WTC11 (cell line): ENCODE measurements at places on chromosomes 12 and 14.

DNA sequence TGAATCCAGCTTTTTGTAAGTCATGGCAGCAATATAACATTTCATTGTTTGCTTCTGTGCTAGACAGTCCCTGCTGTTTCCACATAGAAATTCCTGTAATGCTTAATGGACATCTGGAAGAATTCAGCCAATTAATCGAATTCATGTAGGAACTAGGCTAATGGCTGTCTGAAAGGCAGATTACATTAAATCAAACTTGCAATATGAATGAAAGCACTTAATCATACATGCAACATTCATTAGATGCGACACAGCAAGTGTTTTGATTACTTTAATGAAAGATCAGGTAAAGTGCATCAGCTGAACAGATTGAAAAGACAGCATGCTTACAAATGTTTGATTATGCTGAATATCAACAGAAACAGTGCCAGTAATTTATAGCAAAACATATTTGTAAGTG is 24.1 kb upstream of the INSM2 start:
- no peak for DNase-seq

DNA sequence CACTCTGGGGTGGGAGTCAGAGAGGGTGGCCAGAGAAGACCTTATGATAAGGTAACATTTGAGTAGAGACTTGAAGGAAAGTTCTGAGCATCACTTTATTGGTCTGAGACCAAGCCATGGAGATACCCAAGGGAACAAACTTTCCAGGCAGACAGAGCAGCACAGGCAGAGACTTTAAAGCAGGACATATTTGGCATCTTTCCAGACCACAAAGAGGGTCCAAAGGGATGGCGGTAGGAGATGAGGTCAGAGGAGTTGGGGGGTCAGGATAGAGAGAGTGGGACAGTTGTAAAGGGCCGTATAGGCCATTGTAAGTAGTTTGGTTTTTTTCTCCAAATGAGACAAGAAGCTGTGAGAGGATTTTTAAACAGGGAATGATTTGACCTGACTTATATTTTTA is 344.4 kb downstream of the SEC23A start:
- DNase-seq = no peak

DNA sequence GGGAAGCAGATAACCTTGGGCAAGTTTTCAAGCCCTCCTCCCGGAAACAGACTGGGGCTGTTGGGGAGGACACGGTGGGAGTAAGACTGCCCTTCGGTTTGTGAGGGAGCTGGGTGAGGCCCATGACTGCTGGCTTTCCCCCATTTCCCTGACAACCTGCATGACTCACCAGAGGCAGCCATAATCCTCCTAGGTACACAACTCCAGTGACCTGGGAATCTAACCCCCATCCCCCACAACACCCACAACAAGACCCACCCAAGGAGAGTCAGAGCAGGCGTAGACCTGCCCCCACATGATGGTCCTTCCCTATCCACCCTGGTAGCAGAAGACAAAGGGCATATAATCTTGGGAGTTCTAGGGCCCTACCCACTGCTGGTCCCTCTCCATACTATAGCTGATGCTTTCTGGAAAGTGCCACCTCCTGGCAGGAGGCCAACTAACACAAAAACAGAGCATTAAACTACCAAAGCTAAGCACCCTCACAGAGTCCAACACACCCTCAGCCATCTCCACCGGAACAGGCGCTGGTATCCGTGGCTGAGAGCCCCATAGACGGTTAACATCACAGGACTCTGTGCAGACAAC is 14.8 kb downstream of the DDX24 start:
- DNase-seq = no peak

- DNase-seq = no peak
Observed at GRCh38 chr12:42124764-42125387, 19.8 kb downstream of the GXYLT1 start.

DNA sequence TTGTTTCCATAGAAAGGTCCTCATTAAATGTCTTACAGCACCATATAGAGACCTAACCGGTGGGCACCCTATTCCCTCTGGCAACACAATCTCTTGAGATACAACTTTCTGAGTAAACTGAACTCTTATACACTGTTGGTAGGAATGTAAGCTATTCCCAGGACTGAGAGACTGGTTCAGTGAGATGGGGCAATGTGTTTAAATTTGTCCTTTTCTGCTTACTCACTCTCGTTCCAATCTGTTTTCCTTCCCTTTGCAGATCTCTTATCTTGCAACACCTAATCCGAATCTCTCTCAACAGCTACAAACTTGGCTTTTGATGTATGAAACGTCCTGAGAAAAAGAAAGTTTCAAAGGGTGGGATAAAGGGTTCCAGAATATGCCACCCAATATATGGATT is 26.1 kb upstream of the ETV6 start:
- DNase-seq = no peak

DNA sequence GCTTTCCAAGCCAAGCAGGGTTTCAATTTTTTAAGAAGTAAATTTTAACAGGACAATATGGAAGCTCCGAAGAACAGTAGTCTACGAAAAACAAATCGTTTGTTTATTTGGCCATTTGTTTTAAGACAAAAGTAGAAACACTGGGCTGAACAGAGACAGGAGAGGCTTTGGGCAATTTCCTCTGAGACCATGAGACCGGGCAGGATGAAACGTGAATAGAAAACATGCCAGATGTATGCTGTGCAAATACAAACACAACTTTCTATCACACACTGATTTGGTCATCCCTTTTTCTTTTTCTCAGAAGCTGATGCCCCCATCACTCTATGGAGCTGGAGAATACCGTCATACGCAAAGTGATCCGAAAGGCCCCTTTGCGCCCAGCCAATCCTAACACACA is 1111.1 kb downstream of the BCL11B start:
- no peak for DNase-seq

DNA sequence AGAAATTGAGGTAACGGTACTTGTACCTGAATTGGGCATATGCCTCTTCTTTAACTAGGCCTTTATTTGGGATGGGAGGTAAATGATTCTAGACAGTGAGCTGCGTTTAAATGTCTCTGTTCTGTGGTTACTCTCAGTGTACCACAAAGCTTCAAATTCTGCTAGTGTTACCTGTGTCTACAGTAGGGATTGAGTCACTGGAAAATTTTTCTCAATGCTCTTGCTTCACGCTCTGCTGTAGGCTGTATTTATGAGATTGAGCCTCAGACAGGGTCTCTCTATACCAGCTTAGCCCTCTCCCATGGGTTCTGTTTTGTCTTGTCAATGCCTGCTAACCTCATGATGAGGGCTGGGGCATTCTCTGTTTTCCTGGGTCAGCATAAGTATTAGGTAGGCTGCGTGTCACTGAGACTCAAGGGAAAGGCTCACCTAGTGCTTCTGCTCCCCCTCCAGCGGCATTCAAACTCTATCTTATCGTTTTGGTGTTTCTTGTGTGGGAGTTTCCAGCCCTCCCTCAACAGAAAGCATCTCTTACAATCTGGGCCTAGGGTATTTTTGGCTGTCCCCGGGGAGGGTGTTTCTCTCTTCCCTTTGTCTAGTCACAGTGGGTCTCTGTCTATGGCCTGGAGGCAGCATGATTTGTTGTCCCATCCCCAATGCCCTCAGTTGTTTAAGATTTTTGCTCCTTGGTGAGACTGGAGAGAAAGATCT is 285.8 kb downstream of the ADGRD1 start:
- no peak for DNase-seq

DNA sequence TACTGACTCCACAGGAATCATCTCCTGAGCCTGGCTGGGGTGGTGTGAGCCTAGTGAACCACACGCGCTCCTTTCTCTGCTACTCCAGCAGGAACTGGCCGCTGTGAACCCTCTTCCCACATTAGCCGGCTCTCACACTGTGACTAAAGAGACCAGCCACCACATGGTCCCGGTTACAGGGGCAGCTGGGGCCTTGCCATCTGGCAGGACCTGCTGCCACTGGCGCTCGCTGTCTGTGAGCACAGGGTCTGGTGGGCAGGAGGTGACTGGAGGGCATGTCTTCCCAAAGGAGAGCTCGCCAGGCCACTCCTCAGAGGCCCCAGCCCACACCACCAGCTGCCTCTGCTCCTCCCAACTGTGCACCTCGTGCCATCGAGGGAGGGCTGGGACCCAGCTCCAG is 99.3 kb downstream of the SINHCAF start:
- DNase-seq = no peak

GRCh38 chr12:27133022-27133590 is 50.7 kb upstream of the C12orf71 start:
- DNase-seq = no peak

DNA sequence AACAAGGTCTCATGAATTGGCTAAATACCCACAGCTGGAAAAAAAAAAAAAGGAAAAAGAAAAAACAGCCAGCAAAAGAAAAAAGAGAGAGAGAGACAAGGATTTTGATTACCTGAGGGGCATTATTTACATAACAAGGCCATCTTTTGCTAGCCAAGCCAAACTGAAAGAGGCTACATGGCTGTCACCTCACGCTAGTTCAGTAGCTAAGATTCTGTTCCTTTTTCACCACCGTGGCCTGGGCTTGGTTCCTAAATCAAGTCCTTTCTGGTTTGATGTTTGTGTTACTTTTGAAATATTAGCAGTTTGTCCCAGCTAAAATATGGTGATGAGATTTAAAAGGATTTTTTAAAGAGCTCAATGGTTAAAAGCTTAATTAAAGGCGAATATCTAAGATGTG is 2.0 kb upstream of the SDS start:
- DNase-seq = no peak

- DNase-seq = no peak
Observed at GRCh38 chr12:127271776-127272175, 995.2 kb upstream of the TMEM132C start.

GRCh38 chr12:126198966-126199692 is 1133.9 kb downstream of the AACS start:
- no peak for DNase-seq

DNA sequence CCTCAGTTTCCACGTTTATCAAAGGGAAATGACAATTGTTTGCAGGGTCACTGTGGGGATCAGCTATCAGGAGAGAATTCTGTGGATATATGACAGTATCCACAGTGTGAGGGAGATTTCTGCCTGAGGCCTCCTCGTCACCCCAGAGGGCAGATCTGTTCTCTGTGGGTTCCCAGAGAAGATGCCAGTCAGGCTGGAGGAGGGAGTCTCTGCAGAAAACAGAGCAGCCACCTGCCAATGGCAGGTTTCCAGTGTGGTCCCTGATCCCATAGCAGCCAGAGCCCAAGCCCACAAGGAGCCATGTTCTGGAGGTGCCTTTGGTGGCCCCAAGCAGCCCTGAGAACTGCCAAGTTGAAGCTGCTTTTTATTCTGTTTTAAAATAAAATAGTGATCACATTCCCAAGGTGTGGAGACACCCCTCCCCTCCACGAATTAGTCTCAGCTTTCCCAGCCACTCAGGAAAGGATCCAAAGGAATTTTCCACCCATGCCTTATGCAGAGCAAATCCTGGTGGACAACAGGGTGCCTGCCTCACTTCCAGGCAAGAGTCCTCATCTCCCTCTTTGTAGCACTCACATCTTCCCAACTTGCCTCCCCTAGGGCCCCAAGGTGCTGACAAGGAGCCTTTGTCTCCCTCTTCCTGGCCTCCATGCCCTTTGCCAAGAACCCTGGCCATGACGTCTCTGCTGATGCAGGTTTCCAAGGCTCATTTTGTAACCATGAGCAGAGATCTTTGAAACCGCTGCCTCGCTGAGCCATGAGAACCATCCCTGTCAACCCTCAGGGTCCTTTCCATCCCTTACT is 20.4 kb downstream of the CMKLR1 start:
- no peak for DNase-seq

- no peak for DNase-seq
Observed at GRCh38 chr12:6091786-6092566, 32.5 kb downstream of the VWF start.

- DNase-seq = no peak
Observed at GRCh38 chr12:46153268-46153872, 115.5 kb downstream of the SLC38A1 start.

DNA sequence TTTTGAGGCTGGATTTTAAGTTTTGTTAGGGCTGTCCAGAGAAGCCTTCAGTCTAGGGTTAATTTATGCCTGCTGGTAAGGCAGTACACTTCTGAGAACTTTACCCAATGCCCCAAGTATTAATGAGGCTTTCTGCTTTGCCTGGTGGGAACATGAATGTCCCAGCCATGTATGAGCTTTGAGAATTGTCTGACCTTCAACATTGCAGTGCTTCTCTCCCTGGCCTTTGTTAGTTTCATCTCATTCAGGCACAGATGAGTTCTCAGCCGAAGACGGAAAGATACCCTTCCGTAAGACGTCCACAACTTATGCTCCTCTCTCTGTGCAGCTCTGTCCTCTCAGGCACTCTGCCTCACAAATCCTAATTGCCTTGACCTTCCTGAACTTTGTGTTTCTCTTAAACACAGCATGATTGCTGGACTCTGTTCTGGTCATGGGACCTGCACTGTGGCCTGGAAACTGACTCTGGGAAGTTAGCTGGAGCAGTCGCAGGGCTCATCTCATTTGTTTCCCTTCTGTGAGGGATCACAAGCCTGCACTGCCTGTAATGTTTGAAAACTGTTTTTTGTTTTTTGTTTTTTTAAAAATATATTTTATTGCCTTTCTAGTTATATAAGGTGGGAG is 15.7 kb downstream of the CHPT1 start:
- no peak for DNase-seq

- DNase-seq = no peak
Observed at GRCh38 chr14:33871394-33871793, 79.5 kb downstream of the EGLN3 start.

DNA sequence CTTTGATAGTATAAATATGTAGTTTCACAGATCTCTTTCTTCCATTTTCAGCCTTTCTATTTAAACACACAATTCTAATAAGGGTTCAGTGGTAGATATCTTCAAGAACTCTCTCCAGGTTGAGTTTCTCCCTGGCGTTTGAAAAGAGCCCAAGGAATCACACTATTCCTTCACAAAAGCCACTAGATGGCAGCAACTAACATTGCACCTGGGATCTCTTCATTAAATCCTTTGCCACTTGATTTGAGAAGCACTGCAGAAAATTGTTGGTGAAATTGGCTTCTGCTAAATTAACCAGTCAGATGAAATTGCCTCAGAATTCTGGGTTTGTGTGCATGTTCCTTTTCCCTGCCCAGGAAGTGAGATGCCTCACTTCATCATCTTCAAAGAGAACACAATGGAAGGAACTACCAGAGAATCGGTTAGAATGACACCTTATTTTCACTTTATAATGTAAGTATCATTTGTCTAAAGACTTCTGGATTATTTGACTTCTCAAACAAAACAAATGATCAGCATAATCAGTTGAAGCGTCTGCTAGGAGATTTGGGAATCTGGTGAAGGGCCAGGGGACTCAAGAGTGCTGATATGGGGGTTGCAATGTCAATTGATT is 6.8 kb downstream of the CCDC198 start:
- DNase-seq = no peak

DNA sequence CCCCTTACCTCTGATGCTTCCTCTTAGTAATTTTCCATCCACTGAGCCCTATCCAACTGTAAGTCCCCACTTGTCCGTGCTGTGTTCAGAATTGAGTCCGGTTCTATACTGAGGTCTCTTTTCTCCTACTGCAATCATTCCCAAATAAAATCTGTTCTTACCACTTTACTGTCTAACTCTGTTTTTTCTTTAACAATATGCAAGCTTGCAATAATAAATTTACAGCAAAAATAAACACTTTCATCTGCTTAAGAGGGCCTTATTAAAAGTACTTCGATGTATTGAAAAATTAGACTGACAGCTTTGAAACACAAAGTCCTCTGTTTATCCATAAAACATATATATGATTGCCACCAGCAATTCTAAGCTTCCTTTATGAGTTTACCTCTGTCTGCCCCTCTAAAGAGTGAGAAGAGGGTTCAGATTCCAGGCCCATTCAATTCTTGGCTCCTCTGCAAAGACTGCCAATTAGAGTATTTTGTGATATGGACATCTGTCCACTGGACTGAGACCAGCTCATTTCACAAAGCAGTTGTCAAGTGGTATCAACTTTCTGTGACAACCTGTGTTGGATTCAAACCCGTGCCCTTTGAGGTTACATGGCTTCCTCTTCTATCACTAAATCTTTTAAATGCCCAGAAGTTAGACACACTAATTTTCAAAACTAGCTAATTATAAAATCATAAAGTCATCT is 39.9 kb upstream of the G2E3 start:
- no peak for DNase-seq
